ENCODE measurements at places on chromosomes 5 and 9.

GRCh38 chr5:117743337-117743736 lies 1168.7 kb upstream of the SEMA6A start:
- DNase-seq = no peak

- no peak for DNase-seq
These were observed 1200.2 kb upstream of the CDH6 start for GRCh38 chr5:29993286-29993685.

- DNase-seq = no peak
These were observed 348.6 kb upstream of the SLC24A2 start for GRCh38 chr9:20137425-20137824.

GRCh38 chr9:121563881-121564460 lies 64.3 kb upstream of the GGTA1 start:
- DNase-seq = no peak

DNA sequence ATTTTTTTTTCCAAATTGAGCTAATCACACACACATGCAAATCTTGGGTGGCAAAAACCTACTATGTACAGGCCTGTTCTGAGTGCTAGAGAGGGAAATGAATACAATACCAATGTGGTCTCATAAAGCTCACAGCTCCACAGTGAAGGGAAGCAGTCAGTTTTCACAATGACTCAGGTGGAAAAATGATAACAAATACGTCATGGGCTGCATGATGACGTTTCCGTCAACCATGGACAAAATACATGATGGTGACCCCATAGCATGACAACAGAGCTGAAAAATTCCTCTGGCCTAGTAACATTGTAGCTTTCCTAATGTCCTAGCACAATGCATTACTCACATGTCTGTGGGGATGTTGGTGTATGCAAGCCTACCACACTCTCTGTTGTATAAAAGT lies 252.5 kb downstream of the TRIM32 start:
- DNase-seq = no peak
